SIG-M5 (cell line): ENCODE measurements at places on chromosomes 4 and X.

DNA sequence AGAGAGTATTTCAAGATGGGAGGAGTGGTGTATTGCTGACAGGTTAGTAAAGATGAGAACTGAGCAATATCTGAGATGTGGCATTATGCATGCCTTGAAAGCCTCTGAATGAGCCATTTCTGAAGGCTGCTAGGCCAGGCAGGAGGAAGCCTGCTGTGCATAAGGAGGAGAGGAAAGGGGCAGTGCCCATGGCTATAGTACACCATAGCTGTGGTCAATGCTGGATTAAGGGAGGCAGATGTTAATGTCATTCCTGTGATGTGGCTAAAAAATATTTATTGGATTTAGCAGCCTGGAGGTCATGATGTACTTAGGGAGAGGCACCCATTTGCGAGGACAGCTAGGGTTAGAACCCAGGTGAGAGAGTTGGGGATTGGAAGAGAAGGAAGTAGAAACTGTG lies 130.0 kb upstream of the LNX1 start:
- DNase-seq: no peak

DNA sequence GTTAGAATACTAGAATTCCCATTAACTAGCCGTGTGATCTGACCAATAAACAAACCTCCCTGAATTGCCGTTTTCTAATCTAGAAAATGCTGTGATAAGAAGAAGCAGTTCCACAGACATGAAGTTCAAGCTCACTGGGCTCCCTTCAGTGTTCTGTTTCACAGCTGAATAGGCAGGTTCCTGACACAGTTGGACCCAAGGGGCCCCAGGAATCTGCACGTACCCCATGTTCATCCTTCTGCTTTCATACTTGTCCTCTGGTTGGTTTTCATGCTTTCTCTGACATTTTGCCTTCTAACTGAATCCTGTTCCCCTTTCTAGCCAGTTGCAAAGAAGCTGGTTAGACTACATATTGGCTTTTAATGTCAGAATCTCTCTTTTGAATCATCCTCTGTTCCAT lies 374.1 kb upstream of the MAD2L1 start:
- DNase-seq: no peak

DNA sequence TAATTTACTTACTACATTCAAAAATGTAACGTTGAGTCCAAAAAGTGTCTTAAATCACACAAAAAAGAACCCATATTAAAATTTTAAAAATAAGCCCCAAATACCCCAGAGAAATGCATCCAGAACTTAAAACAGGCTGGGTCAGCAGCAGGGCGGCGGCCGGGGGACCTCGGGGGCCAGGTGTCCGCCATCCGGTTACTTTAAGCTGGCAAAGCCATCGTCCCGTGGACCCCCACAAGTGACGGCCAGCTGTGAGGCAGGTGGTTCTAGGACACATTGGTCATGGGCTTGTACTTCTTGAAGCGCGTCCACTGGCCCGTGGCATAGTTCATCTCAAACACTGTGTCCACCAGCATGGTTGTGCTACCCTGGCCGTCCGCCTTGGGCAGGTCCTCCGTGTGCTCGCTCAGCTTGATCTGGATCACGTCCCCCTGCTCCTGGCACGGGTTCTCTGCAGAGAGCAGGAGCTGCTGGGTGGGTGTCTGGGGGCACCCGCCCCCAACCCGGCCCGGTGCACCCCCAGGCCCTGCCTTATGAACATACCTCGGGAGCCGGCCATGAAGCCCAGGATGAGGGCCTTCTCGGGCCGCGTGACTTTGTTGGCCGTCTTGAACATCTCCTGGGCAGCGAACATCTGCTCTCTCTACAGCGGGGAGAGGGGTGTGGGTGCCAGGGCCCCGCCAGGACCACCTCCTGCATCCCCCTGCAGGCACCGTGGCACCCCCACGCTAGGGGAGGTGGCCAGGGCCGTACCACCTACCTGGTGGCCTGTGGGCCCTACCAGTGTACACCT lies 25.5 kb downstream of the NELFA start:
- no peak for DNase-seq

DNA sequence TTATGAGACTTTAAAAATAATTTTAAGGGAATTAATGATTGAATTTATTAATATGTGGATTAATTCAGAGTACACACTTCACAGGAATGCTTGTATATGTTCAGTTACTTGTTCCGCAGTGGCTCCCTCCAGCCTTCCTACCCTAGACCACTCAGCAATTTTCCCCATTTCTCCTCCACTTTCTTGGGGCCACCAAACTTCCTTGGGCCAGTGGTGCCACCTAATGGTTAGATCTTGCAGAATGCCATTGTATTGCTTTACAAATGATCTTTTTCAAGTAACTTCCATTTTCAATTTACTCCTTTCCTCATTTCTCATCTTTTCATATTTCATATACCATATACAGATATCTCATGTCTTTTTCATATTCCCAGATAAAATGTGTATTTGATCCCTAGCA lies 3.6 kb upstream of the RNF175 start:
- DNase-seq: no peak

GRCh38 chr4:113828702-113829101 lies 67.2 kb upstream of the CAMK2D start:
- no peak for DNase-seq

- DNase-seq: no peak
Observed at GRCh38 chrX:136380010-136380769, 79.4 kb downstream of the ADGRG4 start.

DNA sequence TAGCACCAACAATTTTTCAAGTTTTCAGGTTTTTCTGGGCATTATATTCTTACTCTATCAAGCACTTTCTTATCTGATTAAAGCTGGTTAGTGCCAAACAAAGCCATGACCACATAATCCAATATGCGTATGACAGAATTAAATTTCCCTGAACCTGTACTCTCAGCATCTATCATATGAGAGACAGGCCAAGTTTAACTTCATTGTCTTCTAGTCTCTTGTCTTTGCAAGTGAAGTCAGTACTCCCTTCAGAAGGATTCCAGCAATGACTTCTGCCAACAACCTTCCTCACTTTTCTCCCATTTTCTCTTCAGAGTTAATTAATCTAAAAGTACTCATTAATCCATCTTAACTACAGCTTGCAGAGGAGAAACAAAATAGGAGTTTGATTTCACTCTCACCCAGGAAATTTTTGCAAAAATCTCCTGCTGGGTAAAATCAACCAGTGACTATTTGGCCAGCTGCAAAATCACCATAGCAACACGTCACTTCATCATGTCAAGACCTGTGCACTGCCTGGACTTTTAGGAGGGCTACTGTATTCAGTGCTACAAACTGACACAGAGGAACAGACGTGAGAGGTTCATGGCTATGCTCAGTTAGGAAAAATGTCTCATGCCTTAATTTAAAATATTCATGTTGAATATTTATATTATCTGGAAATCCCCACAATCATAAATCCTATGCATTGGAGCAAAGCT lies 208.4 kb downstream of the ANTXR2 start:
- no peak for DNase-seq

- no peak for DNase-seq
Observed at GRCh38 chr4:163651761-163652160, 157.3 kb downstream of the TMA16 start.

DNA sequence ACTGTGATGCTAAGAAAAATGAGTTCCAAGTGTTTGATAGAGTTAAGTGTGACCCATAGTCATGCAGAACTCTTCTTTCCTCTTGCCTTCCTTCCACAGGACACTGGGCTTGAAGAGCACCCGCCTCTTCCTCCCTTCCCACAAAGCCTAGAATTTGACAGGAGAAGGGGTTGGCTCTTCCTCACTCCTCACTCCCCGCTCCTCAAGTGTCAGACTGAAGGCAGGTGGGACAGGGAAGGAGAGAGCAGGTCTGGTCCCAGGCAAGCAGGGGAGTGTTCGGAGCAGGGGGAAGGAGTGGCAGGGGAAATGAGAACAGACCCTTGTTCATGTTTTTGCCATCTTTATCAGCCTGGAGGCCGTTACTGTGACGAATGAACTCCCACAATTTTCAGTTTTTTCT lies 10.7 kb downstream of the MAGED2 start:
- DNase-seq: no peak

- DNase-seq: no peak
Observed at GRCh38 chr4:36244257-36245082, at the start of gene ARAP2. Gene ARAP2, minus strand, starts transcription at chr4:36244514. Its CDS starts 15,028 bp downstream, at chr4:36229486.

DNA sequence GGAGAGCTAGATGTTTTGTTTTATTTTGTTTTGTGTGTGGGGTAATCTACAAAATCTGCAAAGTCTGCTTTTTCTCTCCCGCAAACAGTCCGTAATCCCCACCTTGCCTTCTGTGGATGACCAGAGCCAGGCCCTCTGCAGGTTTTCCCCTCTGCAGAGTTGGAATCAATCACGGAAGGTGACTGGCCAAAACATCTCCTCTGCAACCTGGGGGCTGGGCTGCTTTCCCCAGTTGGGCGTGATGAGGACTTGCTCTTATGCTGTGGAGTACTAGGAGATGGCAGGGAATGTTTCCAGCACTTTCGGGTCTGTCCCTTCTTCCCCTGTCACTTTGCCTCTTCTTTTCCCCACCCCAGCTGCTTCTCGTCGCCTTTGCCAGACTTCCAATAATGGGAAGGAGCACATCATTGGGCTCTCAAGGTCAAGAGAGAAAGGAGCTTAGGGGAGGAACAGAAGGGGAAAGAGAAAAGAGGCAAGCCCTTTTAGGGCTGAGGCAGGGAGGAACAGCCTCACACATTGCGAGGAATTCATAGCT lies 1.1 kb downstream of the TMEM35A start:
- no peak for DNase-seq

- no peak for DNase-seq
Observed at GRCh38 chrX:88982933-88983332, 235.9 kb downstream of the CPXCR1 start.

GRCh38 chr4:26263165-26263564 lies 57.6 kb upstream of the RBPJ start:
- DNase-seq: no peak

DNA sequence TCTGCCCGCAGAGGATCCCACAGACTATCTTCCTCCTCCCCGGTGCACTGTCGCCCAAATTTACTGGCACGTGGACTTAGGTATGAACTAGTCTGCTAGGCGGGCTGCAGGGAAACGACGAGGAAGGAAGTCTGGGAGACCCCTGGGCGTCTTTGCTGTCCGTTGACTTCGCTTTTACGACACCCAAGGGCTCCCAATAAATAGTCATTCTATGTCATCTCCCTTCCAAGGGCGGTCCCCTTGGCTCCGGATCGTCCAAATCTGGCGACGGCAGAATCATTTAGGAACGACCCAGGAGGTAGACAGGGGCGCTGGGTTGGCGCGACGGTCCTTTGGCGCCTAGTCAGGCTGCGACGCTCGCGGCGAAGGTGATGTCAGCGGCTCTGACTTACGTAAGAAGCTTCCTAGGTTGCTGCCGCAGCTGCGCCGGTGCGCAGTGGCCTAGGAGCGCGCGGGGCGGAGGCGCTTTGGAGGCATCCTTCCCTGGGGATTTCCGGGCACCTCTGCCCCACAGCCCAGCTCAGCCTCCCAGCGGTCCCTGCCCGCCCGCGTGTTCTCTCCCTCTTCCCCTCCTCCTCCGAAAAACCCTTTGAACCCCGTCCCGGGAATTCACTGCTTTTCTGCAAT lies 2.2 kb downstream of the NHS start:
- no peak for DNase-seq

- DNase-seq: no peak
Observed at GRCh38 chr4:78754872-78755271, 21.3 kb upstream of the BMP2K start.

- DNase-seq: no peak
Observed at GRCh38 chrX:47273011-47273730, 40.4 kb downstream of the USP11 start.

DNA sequence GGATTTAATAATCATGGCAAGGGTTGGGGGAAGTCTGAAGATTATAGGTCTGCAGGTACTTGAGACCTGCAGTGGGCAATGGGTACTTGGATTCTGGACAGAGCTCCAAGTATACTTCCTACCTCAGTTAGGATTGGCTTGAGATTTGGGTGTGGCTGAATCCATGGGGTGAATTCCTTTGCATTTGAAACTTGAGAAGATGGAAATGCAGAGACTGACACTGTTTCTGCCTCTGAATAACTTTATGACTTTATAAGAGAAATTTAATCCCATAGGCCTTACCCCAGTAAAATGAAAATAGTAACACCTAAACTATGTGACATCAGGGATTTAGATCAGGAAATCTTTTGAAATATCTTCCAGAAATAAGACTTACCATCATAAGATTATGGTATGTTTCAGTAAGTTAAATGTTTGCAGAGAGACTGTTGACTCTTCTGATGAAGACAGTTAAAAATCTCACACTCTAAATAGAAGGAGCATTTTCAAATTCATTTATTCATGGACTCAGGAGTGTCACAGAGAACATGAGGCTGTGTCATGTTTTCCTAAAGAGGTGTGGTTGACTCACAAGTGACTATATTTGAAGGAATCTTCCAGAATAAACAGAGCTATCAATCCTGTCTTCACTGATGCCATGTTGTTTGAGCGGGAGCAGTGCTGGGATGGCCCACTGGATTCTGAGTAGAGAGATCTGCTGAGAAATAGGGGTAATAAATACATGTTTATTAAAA lies 513.5 kb upstream of the NR3C2 start:
- no peak for DNase-seq

DNA sequence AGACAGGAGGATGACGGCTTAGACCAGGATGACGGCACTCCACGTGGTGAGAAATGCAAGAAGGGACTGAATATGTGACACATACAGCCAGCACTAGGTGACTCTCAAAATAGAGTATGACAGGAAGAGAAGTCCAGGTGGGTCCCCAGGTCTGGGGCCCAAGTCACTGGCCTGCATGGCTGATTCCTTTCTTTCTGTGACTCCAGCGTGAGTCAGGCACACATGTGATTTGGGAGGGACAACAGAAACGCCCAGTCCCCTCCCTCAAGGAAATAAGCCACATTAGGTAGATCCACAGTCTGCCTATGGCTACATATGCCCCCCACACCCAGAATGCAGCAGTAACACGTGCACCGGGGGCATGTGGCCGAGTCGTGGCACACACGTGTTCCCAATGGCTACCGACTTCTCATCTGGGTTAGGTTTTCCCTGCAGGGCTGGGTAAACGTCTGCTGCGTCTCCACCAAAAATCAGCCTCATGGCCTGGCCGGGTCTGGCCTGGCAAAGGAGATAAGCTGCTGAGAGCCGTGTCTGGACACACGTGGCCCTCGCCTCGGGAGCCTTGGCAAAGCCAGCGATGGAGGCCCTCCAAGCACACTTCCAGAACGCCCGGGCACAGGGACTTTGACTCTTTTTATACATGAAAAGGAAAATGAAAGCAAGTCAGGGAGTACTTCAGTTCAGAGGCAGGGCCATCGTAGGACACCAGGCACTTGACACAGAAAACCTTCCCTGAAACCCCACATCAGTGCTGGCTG lies 19.3 kb downstream of the SEL1L3 start:
- DNase-seq: no peak

DNA sequence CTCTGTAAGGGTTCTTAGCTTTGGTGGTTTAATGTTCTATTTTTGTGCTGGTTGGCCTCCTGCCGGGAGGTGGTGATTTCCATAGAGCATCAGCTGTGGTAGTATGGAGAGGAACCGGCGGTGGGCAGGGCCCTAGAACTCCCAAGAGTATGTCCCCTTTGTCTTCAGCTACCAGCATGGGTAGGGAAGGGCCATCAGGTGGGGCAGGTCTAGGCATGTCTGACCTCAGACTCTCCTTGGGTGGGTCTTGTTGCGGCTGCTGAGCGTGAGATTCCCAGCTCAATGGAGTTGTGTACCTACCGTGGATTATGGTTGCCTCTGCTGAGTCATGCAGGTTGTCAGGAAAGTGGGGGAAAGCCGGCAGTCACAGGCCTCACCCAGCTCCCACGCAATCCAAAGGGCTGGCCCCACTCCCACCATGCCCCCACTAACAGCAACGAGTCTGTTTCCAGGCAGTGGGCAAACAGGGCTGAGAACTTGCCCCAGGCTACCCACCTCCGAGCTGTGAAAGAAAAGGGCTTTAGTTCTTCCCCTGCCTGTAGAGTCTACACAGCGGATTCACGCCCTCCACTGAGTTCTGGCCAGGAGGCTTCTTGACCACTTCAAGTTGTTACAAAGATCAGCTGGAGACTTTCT lies 235.9 kb downstream of the RPA4 start:
- no peak for DNase-seq
